ENCODE measurements at places on chromosomes 7 and 10.

DNA sequence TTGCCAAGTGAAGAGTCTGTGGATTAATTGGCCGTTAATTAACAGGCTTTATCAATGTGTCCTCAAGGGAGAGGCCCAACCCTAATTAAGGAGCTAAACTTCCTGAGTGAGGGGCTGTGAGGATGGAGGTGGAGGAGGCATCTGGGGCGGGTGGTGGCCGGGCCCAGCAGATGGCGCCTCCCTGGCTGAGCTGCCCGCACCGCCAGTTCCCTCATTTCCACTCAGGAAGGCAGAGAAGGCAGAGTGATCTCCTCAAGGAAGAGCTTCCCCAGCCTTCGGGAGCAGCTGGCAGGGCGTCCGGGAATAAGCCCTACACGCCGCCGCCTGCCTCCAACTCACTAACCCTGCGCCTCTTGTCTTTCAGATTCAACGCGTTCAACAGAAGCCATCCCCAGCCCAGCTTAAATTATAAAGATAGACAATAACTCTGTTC is 112.2 kb downstream of the CYTH3 start:
- DNase-seq: peak; percentile 93

DNA sequence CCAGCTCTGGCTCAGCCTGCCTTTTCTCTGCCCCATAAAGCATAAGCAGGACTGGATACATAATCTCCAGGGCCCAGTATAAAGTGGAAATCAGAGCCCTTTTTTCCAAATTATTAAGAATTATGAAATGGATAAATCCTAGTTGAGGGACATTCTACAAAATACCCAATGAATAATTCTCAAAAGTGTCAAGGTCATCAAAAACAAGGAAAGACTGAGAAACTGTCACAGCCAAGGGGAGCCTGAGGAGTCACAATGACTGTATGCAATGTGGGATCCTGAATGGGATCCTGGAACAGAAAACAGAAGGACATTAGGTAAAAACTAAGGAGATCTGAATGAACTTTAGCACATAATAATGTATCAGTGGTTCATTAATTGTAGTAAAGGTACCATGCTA is 4.8 kb upstream of the UNC5B start:
- DNase-seq: no peak

DNA sequence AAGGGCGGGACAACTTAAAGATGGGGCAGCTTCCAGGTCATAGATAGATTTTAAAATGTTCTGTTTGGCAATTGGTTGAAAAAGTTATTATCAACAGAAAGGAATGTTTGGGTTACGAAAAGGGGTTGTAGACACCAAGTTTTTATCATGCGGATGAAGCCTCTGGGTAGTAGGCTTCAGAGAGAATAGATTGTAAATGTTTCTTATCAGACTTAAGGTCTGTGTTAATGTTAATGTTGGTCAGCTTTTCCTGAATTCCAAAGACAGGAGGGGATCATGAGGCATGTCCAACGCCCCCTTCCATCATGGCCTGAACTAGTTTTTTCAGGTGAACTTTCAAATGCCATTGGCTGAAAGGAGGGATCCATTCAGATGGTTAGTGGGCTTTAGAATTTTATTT is 84.2 kb upstream of the KIF5B start:
- no peak for DNase-seq

- peak; percentile 83 for DNase-seq
Observed at GRCh38 chr10:97849687-97850402, at the start of gene GOLGA7B. TSS of gene GOLGA7B (plus strand) at chr10:97849843. CDS start at chr10:97850304, 461 bp downstream.

- DNase-seq: no peak
Observed at GRCh38 chr10:5683065-5683464, 1.6 kb upstream of the TASOR2 start.

DNA sequence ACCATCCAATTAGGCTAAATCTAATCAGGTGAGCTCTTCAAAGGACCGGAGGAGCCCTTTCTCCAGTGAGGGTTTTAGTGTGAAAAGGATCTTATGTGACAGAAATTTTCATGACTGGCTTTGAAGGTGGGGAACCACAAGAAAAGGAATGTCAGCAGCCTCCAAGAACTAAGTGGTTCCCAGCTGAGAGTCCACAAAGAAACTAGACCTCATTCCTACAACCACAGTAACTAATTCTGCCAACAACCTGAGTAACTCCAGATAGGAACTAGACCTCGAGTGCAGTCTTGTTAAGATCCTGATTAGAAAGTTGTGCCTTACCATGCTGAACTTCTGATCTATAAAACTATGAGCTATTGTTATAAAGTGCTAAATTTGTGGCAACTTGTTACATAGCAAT is 51.3 kb downstream of the PCLO start:
- no peak for DNase-seq

DNA sequence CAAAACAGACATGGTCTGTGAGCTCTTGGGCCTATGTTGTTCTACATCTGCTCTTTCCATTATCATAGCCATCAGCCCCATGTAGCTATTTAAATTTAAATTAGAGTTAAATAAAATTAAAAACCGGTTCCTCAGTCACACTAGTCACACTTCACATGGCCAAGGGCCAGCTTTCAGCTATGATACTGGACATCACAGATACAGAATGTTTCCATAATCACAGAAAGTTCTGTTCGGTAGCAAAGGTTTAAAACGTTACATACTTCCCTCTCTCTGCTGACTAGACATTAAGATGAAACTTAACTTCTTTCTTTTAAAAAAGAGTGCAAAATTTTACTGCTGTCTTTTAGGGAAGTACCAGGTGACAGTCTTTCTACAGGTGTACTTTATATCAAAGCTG is 43.0 kb downstream of the SRPK2 start:
- DNase-seq: no peak

- DNase-seq: no peak
Observed at GRCh38 chr7:20521243-20521642, 94.2 kb upstream of the ABCB5 start.

DNA sequence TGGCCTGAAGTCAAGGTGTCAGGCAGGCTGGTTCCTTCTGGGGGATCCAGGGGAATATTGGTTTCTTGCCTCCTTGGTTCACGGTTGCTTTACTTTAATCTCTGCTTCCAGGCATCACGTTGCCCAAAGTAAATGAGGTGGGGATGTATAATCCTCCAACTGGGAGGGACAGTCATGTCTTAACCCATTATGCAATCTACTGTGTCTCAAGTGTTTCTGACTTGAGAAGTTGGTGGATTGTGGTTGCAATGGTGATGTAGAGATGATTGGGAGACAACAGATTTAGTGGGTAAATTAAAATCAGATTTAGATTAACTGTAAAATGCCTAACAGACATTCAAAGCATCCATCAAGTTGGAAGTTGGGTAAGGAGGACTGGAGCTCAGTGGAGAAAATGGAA is 32.7 kb downstream of the TBXAS1 start:
- no peak for DNase-seq

- no peak for DNase-seq
Observed at GRCh38 chr10:116891208-116891607, 41.9 kb downstream of the ENO4 start.

DNA sequence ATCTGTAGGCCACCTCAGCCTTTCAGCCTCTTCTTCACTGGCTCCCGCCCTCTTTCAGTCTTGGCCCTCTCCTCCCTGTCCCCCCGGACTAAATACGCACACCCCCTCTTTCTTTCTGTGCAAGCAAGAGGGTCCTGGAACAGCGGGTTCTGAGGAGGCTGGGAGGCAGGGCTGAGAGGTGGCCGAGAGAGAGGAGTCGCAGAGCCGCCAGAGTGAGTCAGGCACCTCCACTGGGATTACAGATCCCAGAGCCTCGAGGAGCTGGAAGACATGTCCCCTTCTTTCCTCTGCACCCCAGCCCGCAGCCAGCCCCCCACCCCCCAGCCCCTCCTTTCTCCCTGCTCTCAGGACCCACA is 182 bp downstream of the CCDC136 start:
- DNase-seq: no peak

GRCh38 chr10:97019213-97019844 is 166.4 kb downstream of the SLIT1 start:
- DNase-seq: no peak

DNA sequence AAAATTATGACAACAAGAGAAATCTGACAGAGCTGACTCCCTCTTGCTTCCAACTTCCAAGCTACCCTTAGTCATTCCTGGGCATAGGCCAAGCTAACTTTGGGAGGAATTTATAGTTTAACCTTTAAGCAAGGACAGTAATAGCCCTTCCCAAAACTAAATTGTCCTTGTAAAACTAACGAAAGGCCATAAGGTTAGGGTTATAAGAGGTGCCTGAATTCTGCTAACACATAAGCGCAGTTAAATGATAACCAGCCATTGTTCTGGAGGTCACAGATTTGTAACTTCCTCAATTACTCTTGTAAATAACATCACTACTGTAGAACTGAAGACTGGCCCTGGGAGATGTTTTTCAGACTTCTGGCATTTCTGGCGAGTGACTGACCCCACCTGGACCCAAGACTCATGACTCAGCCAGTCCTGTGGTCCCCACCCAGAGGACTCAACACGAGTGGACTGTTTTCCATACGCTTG is 481.2 kb downstream of the KCNMA1 start:
- DNase-seq: no peak

DNA sequence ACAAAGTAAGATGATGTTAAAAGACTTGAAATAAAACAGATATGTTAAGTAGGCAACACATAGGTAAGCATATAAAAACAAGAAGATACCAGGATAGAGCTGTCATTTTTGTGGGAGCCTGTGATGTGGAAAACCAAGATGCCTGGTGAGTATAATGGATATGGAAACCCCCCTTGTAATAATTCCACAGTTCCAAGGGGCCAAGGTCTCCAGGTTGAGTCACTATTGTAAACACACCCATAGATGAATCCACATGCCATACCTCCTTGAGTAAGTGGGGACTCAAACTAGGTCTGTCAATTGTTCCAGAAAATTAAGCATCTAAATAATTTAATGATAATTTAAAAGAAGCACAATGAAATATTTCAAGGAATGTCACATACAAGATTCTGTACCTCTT is 15.9 kb downstream of the CAV1 start:
- no peak for DNase-seq

DNA sequence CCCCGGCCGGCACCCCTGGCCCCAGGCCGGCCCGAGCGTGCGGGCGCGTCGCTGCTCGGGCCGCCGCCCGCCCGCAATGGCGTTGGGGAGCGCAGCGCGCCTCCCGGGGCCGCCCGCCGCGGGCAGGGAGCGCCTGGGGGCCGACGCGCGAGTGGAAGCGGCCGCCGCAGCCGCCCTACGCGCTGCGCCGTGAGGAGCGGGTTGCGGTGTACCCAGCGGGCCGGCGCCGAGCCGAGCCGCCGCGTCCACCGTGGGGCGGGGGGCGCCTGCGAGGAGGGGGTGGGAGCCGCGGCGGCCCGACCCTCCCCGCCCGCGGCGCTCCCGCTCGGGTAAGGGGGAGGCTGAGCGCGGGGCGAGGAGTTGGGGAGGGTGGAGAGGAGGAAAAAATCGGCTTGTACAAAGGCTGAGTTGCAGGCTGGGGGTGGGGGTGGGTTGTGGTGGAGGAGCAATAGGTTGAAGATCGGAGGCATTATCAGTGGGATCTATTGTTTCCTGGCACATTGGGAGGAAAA is 473 bp downstream of the PPP1R9A start:
- peak; percentile 18 for DNase-seq

DNA sequence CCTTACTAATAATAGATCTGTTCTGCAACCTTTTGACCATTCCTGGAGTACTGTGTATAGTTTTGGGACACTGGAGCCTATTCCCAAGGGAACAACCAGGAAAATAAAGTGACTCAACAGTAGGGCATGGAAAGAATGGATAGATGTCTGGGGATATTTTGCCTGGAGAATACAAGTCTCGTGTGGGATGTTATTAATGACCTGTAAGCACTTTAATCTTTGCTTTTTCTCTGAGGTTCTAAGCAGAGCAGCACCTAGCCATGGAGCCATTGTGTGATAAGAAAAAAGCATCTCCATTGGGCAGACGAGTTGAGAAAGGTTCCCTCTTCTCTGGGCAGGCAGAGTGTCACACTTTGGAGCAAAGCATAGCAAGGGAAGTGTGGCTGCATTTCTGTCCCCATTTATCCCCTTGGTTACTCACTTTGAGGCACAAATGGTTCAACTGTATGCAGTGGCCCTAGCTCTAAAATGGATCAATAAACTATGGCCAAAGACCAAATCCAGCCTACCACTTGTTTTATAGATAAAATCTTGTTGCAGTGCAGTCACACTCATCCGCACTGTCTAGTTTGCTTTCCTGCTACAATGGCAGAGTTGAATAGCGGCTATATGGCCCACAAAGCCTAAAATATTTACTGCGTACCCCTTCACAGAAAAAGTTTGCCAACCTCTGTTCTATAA is 21.0 kb upstream of the CCDC71L start:
- no peak for DNase-seq

- DNase-seq: no peak
Observed at GRCh38 chr7:16744518-16745250, 8.9 kb upstream of the TSPAN13 start.

DNA sequence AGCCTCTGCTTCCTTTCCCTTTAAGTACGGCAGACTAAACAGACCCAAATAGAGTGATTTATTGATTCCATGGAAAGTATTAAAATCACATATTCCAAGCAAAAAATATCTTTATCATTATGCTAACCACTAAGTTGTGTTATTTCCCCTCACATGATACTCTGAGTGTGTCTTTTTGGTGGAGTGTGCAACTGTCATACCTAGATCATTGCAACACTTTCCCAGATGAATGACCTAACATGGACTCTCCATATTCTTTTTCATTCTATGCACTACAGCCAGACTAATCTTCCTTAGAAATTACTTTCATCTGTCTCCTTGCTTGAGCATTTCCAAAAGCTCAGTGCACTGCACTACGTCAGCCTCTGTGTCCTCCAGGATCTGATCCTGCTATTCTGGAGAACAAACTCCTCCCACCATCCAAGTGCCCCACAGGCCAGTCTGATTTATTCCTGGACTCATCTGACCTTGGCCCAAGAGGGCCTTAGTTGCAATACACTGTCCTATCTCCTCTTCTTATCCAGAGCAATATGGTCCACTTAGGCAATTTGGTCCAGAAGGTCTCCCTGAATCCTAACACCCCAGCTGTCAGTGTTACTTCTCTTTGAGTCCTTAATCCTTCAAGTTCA is 263.3 kb upstream of the KLF6 start:
- DNase-seq: no peak

DNA sequence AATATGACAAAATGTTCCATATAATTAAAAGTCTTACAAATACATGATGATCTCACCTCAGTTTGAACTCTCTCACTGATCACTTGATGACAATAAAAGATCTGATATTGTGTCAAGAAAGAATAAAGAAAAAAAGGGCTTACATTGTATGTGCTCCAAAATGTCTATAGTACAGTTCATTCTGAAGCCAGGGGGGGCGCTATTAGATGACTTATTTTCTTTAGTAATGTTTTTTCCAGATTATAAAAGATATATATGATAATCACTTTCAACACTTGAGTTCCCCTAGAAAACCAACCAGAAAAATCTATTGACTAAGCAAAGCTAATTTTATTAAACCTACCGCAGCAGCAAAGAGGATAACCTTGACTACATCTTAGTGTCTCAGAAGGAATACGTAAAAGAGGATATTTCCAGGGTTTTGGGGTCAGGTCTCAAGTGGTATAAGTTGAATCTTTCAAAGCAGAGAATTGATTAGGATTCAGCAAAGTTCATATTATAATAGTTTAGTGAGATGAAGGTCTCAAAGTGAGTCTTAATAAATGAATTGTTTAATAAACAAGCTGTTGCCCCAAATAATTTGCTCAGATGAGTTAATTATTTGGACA is 55.8 kb downstream of the PTN start:
- DNase-seq: no peak

GRCh38 chr10:7302930-7303557 is 107.8 kb downstream of the SFMBT2 start:
- DNase-seq: no peak

Measured in 8988T (cell line).